NCI-H187 treated with DMSO at 0.1 percent for 48 hours (cell line): ENCODE measurements at places on chromosomes 13 and 19.

- DNase-seq, result no peak
Measured at GRCh38 chr13:52319876-52320275, 86.1 kb downstream of the THSD1 start.

DNA sequence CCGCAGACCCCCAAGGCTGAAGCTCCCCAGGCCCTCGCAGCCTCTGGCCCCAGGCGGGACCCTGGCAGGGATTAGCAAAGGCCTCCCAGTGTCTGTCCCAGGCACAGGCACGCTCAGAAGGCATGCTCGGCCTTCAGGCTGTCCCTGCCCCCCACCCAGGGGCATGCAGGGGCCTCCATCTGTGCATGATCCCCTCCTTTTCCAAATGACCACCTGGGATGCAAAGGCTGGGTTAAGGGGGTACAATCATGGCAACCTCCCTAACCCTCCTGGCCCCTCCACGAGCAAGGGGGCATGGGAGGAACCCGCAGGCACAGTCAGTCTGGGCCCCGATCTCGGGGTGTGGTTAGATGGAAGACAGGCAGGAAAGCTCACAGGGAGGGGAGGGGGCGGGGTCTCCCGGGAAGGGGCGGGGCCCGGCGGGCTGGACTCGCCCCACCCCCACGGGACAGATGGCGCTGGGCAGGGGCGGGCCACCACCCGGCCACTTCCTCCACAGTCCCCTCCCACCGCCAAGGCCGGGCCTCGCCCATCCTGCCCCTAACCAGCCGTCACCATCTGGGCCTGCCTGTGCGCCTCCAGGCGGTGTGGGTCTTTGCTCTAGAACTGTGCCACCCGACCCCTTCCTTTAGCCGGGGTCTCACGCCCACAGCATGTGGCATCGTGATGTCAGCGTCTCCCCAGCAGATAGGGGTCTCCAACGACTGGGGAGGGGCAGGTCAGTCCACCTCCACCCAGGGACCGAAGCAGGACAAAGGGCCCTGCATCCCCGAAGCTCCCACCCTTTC, 7.0 kb upstream of the REXO1 start:
- no peak for DNase-seq

DNA sequence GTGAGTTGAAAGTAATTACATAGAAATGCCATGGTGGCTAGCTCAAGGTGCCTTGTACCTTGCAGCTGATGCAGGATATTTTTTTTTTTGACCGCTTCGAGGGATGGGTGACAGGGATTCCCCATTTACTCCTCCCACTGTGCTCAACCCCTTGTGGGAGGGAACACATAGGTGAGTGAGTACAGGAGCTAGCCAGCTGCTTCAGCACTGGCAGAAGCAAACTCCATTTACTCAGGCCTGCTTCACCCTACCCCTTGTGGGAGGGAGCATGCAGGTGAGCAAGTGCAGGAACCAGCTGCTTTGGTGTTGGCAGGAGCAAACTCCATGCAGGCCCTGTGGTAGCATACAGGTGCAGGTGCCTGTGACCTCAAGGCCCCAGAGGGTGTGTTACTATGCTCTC, 330.1 kb downstream of the TDRD3 start:
- no peak for DNase-seq

- no peak for DNase-seq
Measured at GRCh38 chr13:93468433-93468832, 241.8 kb downstream of the GPC6 start.

DNA sequence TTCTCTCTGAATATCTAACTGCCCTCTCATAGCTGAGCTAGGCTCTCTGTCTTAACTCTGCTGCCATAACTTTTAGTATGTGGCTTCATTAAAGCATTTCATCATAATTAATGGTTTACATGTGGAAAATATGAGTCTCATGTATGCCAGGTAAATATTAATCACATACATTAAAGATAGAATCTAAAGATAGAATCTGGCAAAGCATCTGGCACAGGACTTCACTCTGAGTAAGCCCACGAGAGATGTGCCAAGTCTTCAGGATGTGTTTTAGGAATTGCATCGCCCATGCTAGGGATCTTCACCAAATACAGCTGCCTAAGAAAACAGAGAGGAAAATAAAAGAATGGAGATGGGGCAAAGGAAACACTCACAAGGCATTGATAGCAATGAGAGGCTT, 285.8 kb downstream of the DIAPH3 start:
- no peak for DNase-seq
